ENCODE measurements at places on chromosomes 4 and X. TPM values are rescaled to one million over a fixed set of nuclear protein-coding genes. Genes with fewer than 3 reads are reported as not detected.

Gene ANKRD50
- 0.10 TPM for total RNA-seq

Gene HAUS7
- total RNA-seq, result 56.6 TPM

Gene NOCT
- 8.6 TPM for total RNA-seq

Gene SNCA
- total RNA-seq, result 3.8 TPM

Gene RHOH
- total RNA-seq, result 147 TPM

GRCh38 chr4:125231661-125232060 lies 83.1 kb upstream of the FAT4 start:
- H3K27ac ChIP-seq, result no peak overlapping the region
- no peak overlapping the region for H3K4me3 ChIP-seq
- H3K4me1 ChIP-seq, result no peaks in the 10 kb centered on the region
- no peaks in the 10 kb centered on the region for H3K27me3 ChIP-seq

DNA sequence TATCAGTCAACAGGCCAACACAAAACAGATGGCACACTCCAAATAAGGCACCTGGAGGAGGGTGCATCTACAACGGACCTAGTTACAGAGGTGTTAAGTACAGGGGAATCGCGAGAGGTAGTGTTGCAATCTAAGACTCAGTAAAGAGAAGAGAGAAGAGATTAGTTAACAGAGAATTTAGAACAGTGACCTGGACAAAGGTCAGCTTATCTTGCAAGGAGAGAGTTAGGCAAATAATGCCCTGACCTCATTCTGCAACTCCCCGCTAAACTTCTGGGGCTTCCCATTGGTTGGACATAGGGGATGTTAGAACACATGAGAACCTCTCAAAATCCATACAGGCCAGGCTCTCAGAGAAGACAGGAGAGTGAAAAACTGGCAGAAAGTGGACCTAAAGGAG lies 289.4 kb upstream of the GK2 start:
- no peak overlapping the region for H3K4me3 ChIP-seq
- no peaks in the 10 kb centered on the region for H3K36me3 ChIP-seq
- no peak overlapping the region for H3K27ac ChIP-seq
- no peaks in the 10 kb centered on the region for H3K4me1 ChIP-seq

- H3K36me3 ChIP-seq, result no peaks in the 10 kb centered on the region
- no peak for DNase-seq
- H3K4me3 ChIP-seq, result no peak overlapping the region
- H3K27ac ChIP-seq, result no peak overlapping the region
- H3K27me3 ChIP-seq, result no peaks in the 10 kb centered on the region
These were observed 37.9 kb upstream of the HMX1 start for GRCh38 chr4:8909548-8909947.

DNA sequence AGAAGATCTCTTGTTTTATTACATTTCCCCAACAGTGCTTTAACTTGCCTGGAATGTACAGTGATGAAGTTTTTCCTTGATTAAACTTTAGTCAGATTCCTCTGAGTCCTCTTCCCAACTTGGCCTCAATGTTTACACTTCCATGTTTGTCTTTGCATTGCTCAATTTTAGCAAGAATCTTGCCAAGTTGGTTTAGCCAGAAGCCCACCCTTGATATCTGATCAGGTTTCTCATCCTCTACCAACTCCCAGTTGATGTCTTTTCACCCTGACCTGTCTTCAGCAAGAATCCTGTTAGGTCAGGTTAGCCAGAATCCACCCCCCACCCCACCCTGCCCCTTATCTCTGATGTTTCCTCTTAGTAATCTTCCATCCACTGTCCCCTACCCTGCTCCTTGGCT lies 120.9 kb downstream of the MBNL3 start:
- H3K27me3 ChIP-seq, result no peaks in the 10 kb centered on the region
- no peak overlapping the region for H3K27ac ChIP-seq
- H3K36me3 ChIP-seq, result no peaks in the 10 kb centered on the region
- H3K4me3 ChIP-seq, result no peak overlapping the region
- no peak for DNase-seq

DNA sequence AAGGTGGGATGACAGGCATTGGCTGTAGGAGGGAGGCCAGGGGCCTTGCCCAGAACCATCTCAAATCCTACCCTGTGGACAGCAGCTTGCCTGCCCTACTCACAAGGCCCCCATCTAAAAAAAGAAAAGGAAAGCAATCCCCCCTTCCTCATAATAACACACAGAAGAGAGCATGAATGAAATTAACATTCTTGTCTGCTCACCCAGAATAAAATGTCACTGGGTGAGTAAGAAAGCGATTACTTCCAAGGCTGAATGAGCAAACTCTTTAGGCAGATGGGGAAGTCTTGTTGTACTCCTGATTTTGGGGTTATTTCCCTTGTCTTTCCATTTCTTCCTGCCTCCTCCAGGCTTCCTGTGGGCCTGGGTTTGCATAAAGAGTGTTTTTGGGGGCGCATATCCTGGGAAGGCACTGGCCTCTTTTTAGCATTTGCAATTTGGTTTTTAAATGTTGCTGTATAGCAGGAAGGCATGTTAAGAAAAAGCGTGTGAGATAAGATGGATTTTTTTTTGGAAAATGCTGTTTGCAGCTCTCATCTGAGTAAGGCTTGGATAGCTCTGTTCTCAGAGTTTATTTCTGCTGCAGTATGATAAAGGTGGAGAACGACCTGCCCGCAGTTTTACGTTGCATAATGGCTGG lies 248.3 kb upstream of the GATB start:
- no peak overlapping the region for H3K27ac ChIP-seq
- H3K36me3 ChIP-seq, result peaks cover 7% of the 10 kb centered on the region
- no peak overlapping the region for H3K4me3 ChIP-seq
- no peaks in the 10 kb centered on the region for H3K27me3 ChIP-seq

- H3K4me1 ChIP-seq, result no peaks in the 10 kb centered on the region
- no peak overlapping the region for H3K27ac ChIP-seq
- DNase-seq, result no peak
- no peaks in the 10 kb centered on the region for H3K36me3 ChIP-seq
- H3K4me3 ChIP-seq, result no peak overlapping the region
- no peaks in the 10 kb centered on the region for H3K27me3 ChIP-seq
These were observed 190.0 kb upstream of the AR start for GRCh38 chrX:67353651-67354370.

- H3K4me1 ChIP-seq, result no peaks in the 10 kb centered on the region
- H3K36me3 ChIP-seq, result no peaks in the 10 kb centered on the region
- no peak for DNase-seq
- no peak overlapping the region for H3K4me3 ChIP-seq
- H3K27ac ChIP-seq, result no peak overlapping the region
These were observed 148.6 kb downstream of the GC start for GRCh38 chr4:71635139-71635748.

DNA sequence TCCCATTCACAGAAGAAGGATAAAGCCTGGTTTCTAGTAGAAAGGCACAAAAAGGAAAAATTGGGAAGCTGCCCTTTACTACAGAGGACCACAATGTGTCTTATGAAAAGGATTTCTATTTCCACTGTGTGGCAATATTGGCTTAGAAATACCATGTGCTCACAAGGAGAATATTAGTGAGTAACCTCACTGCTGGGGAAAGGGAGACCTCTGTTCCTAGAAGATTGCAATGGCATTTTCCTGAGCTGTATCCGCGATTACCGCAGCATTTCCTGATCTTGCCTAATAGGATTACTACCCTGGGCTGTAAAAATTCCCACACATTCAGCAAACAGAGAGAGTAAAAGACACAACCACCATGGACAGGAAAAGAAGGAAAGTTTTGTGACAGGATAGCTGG lies 308.8 kb upstream of the TECRL start:
- no peak overlapping the region for H3K4me3 ChIP-seq
- H3K27ac ChIP-seq, result no peak overlapping the region
- H3K4me1 ChIP-seq, result no peaks in the 10 kb centered on the region
- no peaks in the 10 kb centered on the region for H3K36me3 ChIP-seq
- no peak for DNase-seq

DNA sequence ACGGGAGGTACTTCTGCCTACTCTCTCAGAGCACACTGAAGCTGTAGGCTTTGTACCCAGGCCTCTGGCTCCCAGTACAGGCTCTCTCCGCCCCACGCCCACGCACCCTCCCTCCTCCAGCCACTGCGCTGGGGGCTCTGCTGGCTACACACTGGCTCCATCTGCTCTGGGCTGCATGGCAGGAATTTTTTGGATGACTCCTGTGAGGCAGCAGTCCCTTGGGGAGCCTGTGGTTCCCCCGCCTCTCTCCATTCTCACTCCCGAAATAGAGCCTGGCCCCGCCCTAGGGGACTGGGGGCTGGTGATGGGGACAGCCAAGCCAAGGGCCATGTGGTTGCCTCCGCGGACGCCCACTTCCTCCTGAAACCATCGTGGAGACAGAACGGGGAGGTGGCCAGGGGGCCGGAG lies 58.1 kb upstream of the ADRA2C start:
- H3K36me3 ChIP-seq, result no peaks in the 10 kb centered on the region
- H3K27me3 ChIP-seq, result no peaks in the 10 kb centered on the region
- no peak for DNase-seq

- H3K4me1 ChIP-seq, result no peaks in the 10 kb centered on the region
- H3K4me3 ChIP-seq, result no peak overlapping the region
- H3K27ac ChIP-seq, result no peak overlapping the region
- no peak for DNase-seq
- no peaks in the 10 kb centered on the region for H3K36me3 ChIP-seq
These were observed 96.2 kb downstream of the UGT8 start for GRCh38 chr4:114694770-114695169.

- H3K36me3 ChIP-seq, result no peaks in the 10 kb centered on the region
- DNase-seq, result no peak
- no peak overlapping the region for H3K27ac ChIP-seq
- H3K4me1 ChIP-seq, result no peaks in the 10 kb centered on the region
- H3K27me3 ChIP-seq, result peaks cover under 1% of the 10 kb centered on the region
These were observed 108.1 kb downstream of the TSPAN7 start for GRCh38 chrX:38669428-38669827.

DNA sequence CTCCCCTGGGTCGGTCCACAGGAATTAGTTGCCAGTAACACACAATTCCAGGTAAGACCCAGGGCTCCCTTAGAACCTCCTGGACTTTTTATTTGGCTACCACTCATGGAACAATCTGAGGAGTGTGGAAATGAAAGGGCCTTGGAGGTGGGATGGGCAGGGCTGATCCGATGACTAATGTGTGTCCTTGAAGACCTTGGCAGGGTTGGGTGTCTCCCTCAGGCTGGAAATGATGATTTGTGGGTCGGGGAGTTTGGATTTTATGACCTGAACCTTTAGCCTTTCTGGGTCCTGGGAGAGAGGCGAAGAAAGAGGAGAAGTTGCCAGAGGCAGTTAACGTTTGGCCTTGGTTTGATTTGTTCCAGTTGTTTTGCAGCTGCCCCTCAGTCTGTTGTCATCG lies 425.0 kb downstream of the MID1IP1 start:
- H3K36me3 ChIP-seq, result no peaks in the 10 kb centered on the region
- DNase-seq, result no peak
- H3K27ac ChIP-seq, result no peak overlapping the region
- no peak overlapping the region for H3K4me3 ChIP-seq
- H3K27me3 ChIP-seq, result no peaks in the 10 kb centered on the region

DNA sequence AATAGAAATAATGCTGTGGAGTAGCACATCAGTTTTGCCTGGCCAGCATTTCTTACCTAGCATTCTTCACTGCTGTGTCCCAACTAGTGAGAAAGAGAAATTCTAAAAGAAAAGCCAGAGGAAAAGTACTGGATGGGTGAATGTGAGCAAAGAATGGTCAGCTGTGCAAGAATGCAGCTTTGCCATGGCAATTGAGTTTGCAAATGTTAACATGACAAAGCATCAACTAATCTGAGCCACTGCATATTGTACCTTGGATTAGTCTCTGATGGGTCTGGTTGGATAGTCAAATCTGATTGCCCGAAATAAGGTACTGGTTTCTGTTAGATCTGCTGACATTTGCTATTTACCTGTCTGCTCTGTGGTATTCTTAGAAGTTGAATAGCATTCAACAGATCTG lies 38.7 kb downstream of the ADD1 start:
- no peak overlapping the region for H3K4me3 ChIP-seq
- no peak overlapping the region for H3K27ac ChIP-seq
- peaks cover 54% of the 10 kb centered on the region for H3K36me3 ChIP-seq
- H3K4me1 ChIP-seq, result peaks cover 5% of the 10 kb centered on the region

GRCh38 chr4:99615170-99615820 lies 40.7 kb downstream of the MTTP start:
- no peaks in the 10 kb centered on the region for H3K4me1 ChIP-seq
- no peak overlapping the region for H3K4me3 ChIP-seq
- DNase-seq, result no peak
- H3K27ac ChIP-seq, result no peak overlapping the region
- peaks cover 16% of the 10 kb centered on the region for H3K27me3 ChIP-seq
- no peaks in the 10 kb centered on the region for H3K36me3 ChIP-seq

GRCh38 chr4:87399148-87399547 lies 8.2 kb upstream of the HSD17B11 start:
- no peaks in the 10 kb centered on the region for H3K27me3 ChIP-seq
- H3K36me3 ChIP-seq, result no peaks in the 10 kb centered on the region
- peaks cover 10% of the 10 kb centered on the region for H3K4me1 ChIP-seq
- DNase-seq, result no peak
- H3K4me3 ChIP-seq, result no peak overlapping the region

DNA sequence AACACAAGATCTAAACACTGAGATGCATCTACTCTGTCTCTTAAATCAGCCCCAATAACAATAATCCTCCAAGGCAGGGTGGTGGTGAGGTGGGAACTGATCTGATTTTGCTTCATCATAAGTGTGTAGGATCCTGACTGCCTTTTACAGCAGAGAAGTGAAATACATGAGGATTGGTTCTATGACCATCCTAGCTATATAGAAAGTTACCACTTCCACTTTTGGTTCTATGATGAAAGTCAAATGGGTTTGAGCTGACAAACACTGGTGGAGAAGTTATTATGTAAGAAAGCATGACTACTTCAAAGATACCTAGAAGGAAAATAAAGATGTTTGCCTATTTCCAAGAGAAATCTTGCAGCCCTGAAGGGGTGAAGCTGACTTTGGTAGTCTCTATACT lies 181.6 kb downstream of the NKX6-1 start:
- H3K36me3 ChIP-seq, result no peaks in the 10 kb centered on the region
- no peak overlapping the region for H3K27ac ChIP-seq
- DNase-seq, result no peak
- no peaks in the 10 kb centered on the region for H3K4me1 ChIP-seq
- no peaks in the 10 kb centered on the region for H3K27me3 ChIP-seq

GRCh38 chr4:185210102-185210981 lies 944 bp downstream of the SNX25 start:
- H3K36me3 ChIP-seq, result peaks cover 3% of the 10 kb centered on the region
- peaks cover 2% of the 10 kb centered on the region for H3K27me3 ChIP-seq
- peak; percentile 57 for DNase-seq
- H3K4me1 ChIP-seq, result peaks cover 24% of the 10 kb centered on the region
